ENCODE measurements at places on chromosomes 5 and 9.

DNA sequence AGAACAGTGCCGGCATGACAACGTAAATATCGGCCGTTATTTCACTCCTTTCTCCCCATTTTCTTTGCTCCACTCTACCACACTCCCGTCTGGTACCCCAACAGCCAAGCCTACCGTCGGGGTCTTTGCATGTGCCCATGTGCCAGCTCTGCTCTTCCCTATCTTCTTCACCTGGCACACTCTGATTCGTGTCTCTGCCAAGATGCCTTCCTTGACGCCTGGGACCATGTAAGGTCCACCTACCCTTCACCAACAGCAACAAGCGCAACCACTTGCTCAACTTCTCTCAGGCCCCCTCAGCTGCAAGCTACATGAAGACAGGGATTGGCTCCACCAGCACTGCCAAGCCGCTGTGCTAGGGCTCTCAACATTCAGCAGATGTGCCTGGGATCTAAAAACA is 4.4 kb downstream of the MGAT1 start:
- no peak for DNase-seq

- no peak for DNase-seq
Measured at GRCh38 chr5:76548525-76549229, 74.5 kb downstream of the F2RL2 start.

DNA sequence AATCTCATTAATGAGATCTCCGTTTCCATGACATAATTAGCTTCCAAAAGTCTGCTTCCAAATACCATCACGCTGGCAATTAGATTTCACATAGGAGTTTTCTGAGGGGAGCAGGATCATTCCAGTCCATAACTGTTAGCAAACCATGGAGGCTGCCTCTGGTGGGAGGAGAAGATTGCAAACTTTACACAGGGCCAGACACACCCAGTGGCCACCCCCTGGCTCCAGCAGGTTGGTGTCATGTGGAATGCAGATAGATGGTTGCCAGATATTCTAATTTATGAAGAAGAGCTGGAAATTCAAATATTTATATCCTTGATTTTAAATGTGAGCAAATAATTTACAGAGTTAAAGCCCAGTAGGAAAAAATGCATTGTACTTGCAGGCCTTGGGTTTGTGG is 164.2 kb downstream of the ICE1 start:
- DNase-seq: no peak

- DNase-seq: no peak
Measured at GRCh38 chr5:75640395-75640794, 29.1 kb downstream of the ANKDD1B start.

DNA sequence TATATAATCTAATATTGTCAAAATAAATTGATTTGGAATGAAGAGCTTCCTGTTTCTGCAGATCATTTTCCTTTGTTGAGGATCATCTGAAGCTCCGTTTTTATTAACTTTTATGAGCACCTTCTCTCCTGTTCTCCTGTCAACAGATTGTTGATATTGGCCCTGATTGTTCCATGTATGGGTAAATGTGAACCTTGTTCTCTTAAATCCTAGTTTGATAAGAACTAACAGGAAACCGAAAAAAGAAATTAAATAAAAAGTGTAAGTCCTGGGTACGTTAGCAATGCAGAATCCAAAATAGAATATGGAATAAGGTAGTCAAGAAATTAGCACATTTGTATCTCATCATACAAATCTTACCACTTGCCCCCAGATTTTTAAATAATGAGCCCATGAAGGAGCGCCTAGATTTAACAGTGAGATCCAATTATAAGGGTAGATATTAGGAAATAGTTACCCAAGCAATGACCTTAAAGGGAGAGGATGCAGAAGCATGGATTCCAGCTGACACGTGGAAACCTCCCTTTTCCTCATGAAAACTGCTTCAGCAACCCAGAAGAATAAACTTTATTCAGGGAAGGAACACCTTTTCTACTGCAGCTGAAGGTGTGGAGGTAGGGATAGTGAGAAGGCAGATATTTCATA is 80.8 kb upstream of the PIK3R1 start:
- no peak for DNase-seq

GRCh38 chr9:133351526-133351907 is 3.5 kb downstream of the RPL7A start:
- DNase-seq: no peak

GRCh38 chr9:128249908-128250838 is 25.6 kb downstream of the GOLGA2 start:
- DNase-seq: peak; percentile 96

DNA sequence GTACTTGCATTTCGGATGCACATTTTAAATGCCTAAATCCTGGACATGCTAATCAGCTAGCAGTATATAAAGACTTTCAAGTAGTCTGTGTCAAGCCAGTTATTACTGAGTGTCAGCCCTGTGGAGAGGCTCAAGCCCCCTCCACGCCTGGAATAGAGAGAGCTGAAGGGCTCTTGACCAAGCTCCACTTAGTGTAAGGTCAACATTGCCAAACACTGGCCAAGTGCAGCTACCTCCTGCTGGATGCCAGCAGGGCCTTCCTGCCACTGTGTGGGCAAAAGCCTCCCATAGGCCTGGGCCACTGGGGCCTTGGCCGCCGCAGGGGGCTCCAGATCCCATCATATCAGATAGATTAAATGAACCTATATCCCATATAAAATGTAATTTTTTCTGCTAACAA is 239.4 kb upstream of the PANK3 start:
- no peak for DNase-seq

DNA sequence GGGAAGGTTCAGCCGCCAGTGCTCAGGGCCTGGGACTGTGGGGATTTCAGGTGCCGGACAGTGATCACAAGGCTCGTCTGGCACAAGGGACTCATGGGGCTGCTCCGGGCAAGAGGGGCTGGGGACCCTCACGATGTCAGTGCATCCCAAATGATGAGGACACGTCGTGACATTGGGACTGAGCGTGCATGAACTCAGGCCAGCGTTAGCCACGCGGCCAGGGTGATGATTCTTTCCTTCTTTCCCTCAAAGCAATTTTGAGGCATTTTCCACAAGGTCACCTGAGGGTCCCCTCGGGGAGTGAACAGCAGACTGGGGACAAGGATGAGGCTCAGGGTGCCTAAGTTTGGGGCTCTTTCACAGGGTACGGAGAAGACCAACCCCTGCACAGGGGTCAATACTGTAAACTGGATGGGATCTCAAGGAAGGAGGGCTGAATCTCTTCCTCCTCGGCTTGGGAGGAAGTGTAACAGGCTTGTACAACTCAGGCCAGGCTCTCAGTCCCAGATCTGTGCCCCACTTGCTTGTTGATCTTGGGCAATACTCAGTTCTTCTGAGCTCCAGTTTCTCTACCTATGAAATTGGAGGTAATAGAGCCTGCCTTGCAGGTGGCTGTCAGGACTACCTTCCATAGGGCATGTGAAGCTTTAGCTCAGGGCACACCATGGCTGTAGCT is 78.5 kb downstream of the PRRT1B start:
- DNase-seq: no peak

DNA sequence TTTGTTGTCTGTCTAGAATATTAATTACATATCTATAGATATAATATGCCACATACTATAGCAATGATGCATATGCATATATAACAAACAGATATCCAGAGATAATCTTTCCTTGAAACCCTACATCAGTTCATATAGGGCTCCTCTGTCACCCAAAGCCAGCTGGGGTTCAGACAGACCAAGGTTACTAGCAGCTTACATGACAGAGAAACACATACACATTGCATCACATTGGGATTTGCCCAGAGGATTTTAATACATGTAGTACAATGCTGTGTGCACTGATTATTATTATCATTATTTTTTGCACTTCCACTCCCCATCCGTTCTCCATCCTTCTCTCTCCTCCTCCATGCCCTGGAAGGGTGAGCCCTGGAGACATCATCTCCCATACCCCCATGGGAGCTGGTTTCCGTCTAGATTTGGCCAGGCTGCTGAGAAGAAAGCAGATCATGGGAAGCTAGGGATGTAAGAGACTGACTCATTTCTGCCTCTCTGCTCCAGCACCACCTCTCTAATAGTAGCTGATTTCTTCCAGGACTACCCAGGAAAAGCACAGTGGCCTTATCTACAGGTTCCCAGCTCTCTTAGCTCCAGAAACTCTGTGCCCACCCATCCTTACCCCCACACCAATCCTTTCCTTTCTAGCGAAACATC is 23.3 kb downstream of the FST start:
- DNase-seq: no peak

GRCh38 chr5:96942078-96942477 is 6.2 kb downstream of the LNPEP start:
- DNase-seq: no peak

DNA sequence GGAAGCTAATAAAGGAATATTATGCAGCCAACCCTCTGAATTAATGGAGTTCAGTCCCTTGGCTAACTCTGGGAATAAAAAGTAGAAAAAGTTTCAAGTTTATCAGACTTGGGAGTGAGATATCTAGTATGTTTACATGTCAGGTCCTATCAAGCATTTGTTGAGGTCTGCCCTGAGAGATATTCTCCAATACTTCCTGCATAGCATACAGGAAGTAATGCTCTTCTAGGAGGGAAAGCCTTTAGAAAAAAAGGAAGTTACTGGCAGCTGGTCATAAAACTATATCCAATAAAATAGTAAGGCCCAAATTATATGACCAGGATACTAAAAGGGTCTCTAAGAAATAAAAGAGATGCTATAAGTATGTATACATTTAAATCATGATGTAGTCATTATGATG is 594.1 kb upstream of the FTMT start:
- DNase-seq: no peak

DNA sequence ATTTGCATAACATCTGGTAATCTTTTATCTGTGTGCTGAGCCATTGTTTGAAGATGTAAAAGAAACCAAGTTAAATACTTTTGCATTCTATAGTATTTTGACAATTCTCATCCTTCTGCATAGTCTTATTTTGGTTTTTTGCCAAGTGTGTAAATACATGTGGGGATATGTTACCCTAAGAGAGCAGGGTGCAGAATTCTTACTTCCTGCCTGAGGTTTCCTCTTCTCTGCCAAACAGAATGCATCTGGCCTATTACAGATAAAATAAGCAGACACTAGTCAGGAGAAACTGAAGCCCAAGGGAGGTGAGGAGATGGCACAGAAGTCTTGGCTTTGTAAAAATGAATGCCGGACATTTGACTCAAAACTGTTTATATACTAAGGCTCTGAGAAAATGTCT is 462.1 kb downstream of the TMEM38B start:
- no peak for DNase-seq

DNA sequence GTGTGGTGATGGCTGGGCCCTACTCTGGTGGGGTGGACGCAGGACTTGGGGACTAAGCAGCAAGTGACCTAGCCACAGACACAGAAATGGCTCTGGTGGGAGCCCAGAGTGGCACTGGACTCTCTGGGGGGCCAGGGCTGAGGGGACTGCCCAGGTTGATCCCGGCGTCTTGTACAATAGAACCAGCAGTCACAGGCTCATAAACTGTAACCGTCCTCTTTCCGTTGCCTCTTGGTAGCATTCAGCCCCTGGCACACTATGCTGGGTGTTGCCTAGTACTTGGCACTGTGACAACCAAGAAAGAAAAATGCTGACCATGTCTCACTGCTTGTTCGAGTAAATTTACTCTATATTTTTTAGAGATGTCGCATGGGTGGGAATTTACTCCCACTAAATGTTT is 80.5 kb downstream of the DAB2IP start:
- DNase-seq: no peak

GRCh38 chr5:78245136-78245535 is 49.4 kb downstream of the AP3B1 start:
- no peak for DNase-seq

DNA sequence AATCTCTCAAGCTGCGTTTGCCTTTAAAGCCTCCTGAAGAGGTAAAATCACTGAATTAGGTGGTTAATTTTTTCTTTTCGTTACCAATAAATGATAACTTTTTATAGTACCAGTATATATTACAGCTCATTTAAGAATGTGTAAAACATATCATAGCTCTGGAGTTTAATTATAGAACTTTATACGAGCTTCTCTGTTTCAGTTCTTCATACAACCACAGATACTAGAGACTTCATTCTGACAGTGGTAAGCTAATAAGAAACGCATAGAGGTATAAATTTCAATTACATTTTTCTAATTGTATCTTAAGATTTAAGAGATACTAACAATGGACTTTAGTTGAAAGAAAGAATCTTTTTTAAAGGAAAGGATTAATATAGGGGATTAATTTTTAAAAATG is 73.9 kb downstream of the PBX3 start:
- DNase-seq: no peak

GRCh38 chr5:175444905-175445456 is 999 bp upstream of the DRD1 start:
- DNase-seq: no peak

GRCh38 chr5:156942064-156942463 is 21.0 kb downstream of the TIMD4 start:
- DNase-seq: no peak

GRCh38 chr9:106174346-106174745 is 480.0 kb downstream of the TMEM38B start:
- DNase-seq: no peak

DNA sequence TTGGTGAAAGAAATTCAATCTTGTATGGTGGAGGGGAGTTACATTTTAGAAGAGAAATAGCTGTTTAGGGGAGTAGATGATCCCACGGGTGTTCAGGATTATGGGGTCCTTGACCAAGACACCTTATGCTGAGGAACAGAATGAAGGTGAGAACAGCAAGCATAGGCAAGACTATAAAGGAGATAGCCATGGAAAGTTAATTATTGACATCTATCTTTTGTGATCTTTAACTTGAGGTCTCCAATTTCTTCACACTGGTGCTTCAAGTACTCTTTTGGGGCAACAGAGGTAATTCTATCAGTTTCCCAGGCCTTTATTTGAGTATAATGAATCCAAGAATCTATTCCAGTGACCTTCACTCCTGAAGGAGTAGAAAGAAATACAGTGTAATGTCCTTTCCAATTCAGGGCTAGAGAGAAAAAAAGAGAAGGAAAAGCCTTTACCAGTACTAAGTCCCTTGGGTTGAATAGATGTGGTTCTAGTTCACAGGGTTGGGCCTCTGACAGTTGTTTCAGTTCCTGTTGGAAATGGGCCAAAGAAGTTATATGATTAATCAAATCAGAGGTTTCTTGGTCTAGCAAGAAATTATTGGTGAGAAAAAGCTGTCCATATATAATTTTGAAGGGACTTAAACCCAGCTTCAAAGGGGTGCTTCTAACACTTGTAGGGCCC is 2104.1 kb upstream of the ACO1 start:
- DNase-seq: no peak

- no peak for DNase-seq
Measured at GRCh38 chr5:72459089-72459661, 48.0 kb downstream of the ZNF366 start.

DNA sequence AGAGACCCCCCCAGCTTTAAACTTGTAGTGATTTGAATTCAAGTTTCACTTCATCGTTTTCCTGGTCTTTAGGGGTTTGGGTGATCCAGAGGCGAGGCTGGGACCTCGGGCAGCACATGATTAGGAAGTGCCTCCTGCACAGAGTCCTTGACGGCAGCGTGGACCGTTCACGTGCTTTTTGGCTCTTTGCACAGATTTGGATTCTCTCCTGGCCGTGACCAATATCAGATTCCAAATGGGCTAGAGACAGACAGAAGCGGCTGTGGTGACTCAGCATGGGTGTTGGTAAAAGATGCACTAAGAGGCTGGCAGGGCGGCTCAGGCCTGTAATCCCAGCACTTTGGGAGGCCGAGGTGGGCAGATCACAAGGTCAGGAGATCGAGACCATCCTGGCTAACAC is 117.2 kb upstream of the CACNA1B start:
- no peak for DNase-seq

Data from stimulated activated CD8-positive, alpha-beta memory T cell treated with anti-CD3 and anti-CD28 coated beads, Interleukin-7, amount 100 ng/mL, for 48 hours (primary cell).